ENCODE measurements at places on chromosomes 16 and 17.

DNA sequence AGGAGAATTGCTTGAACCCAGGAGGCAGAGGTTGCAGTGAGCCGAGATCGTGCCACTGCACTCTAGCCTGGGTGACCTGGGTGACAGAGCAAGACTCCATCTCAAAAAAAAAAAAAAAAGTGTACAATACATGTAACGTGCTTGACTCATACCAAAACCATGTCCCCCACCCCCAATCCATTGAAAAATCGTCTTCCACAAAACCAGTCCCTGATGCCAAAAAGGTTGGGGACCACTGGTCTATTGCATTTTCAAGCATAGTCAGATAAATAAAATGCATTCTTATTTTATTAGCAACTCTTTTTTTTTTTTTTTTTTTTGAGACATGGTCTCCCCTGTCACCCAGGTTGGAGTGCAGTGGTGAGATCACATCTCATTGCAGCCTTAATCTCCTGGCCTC is 52.1 kb downstream of the COPRS start:
- no peak for DNase-seq

DNA sequence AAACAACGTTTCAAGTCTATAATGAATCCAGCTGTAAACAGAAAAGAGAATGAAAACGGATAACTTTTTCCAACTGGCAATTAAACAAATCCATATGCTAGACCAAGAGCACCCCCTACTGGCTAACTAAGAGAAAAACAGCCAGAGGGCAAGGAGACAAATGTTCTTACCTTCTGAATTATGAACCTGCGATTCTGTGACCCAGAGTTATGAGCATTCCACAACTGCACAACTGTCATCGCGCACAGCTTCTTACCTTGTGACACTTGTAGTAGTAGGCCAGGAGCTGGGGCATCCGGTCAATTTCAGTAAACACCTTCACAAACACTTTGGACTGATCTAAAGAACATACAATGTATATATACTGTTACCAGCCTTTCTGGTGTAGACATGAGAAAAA is 18.6 kb downstream of the COG7 start:
- DNase-seq, result peak; percentile 53

DNA sequence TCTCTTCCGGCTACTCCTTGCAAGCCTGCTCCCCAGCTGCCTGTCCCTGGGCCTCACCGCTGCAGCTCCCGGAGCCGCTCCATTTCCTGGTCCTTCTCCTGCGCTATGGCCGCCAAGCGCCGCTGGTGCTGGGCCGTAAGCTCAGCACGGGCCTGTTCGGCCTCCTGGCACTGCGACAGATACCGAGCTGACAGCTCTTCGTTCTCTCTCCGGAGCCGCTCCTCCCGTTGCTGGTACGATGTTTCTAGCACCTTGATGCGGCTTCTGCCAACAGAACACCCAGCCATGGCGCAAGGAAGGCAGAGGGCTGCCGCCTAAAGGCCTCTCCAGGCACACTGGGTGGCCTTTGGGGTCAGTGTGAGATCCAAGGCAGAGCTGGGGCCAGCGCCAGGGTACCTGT is 14.9 kb upstream of the MRPL38 start:
- DNase-seq, result no peak

DNA sequence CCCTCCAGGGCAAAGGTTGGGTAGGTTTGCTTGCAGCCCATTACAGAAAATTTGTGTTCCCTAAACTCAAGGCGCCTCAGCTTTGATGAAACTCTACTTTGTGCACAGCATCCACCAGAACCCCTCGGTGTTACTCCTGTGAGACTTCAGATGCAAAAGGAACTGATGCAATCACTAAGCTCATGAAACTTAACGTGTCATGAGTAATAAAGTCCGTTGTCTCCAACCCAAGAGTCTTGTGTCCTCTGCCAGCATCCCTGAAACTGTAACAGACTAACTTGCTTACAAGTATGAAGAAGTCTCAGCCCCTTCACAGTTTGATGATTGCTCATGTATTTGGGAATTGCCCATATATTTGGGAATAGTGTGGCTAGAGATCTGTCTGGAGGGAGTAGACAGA is 74.8 kb upstream of the MARCHF10 start:
- DNase-seq, result no peak

DNA sequence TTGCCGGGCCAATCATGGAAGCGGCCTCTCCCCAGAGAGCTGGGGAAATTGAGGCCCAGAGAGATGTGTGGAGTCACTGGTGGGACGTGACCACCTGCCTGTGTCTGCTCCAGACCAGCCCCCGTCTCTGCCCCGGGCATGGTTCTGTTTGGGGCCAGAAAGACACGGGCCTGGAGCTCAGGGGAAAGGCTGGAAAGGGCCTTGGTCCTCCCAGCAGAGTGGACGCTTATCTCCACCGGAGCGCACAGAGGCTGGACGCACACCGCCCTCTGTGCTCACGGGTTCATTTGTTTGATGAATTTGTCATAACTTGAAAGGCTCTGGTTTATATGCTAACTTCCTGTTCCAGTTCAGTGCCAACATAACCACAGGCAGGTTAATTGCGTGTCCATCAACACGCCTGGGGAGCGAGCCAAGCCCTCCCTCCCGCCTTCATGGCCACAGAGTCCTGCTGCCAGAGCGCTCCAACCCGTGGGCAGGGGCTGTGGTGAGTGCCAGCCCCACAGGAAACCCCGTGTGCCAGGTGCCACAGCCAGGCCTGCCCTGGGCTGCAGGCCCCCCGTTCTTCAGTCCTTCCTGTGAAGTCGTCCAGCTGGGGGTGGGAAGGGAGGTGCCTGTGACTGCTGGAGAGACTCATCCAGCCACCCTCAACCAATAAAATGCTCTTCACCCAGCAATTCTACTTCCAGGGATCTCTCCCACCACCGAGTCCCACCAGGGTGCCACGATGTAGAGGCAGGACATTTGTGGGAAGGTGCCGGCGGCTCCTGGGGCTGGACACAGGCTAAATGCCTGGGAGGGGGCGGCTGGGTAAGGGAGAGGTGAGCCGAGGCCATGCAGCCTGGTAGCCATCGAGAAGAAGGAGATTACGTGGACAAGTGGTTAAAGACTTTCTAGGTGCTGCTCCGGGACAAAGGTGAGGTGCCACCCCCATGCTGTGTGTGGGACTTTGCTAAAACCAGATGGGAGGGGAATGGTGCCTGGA is 29.4 kb upstream of the BAHCC1 start:
- peak; percentile 19 for DNase-seq

- DNase-seq, result no peak
These were observed 284.8 kb upstream of the MAF start for GRCh38 chr16:79885320-79885719.

DNA sequence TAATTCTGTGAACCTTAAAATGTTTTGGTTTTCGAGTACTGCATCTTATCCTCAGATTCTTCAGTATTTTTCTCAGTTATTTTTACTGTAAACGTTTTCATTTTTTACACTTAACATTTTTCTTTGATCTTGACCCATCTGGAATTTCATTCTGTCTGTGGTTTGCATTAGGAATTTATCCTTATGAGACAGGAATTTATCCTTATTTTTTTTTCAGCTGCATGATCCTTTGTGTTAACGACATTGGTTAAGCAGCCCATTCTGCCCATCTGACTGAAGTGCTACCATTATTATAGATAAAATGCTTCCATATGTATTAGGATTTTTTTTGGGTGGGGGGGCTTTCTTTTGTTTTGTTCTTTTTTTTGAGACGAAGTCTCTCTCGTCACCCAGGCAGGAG is 41.0 kb downstream of the SNX29 start:
- DNase-seq, result no peak

- no peak for DNase-seq
These were observed 31.0 kb downstream of the MMP15 start for GRCh38 chr16:58056580-58056979.

- no peak for DNase-seq
These were observed 82.4 kb upstream of the TOX3 start for GRCh38 chr16:52629296-52629695.

GRCh38 chr17:50424246-50424995 is 1.6 kb upstream of the ACSF2 start:
- DNase-seq, result no peak

GRCh38 chr16:55711959-55712876 is 56.4 kb downstream of the SLC6A2 start:
- DNase-seq, result peak; percentile 44

GRCh38 chr17:49514071-49514721 is 19.1 kb downstream of the NGFR start:
- no peak for DNase-seq

DNA sequence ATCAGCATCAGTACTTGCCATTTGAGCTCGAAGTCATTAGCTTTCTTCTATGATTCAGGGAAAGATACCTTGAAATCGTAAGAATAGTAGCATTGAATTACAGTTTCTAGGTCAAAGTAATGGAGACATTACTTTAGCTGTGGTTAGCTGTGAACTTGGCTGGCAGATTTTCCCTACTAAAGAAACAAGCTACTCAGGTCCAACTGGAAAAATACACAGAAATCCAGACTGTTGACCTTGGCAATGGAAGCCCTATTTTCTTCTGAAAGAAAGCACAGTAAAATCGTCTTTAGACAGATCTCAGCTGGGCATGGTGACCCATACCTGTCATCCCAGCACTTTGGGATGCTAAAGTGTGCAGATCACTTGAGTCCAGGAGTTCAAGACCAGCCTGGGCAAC is 13.4 kb upstream of the DNAJA2 start:
- no peak for DNase-seq

DNA sequence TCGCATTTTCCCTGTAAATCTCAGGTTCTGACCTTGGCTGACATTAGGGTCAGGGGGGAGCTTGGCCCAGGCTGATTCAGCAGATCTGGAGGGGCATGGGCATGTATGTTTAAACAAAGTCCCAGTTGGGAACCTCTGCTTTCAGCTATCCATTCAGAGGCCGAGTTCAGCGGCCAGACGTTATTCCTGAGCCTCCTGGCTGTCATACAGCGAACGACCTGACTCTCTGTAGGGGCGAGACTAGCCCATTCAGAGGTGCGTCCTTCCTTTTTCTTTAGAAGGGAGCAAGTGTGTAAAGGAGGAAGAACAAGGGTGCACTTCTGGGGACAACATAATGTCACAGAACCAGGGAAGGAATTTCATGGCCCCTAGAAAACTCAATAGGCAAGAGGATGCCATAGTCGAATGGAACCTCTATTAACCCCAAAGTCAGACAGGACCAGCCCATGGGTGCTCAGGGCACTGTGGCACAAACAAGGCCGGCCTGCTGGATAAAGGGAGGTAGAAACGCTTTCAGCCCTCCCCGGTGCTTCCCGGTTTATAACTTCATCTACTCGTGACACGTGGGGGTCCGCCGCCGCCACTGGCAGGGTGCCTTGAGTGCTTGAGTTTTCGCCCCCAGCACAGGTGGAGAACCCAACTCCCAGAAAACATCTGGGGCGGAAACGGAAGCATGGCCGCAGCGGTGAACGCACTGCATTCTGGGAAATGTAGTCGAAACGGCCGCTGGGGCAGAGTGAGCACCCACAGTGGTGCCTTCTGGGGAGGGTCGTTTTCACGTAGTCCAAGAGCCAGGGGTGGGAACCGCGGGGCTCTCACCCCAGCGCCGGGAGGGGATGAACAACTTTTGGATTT is 33.2 kb upstream of the PLCG2 start:
- peak; percentile 74 for DNase-seq

GRCh38 chr17:9646546-9646885 is 1.2 kb downstream of the USP43 start:
- DNase-seq, result no peak

- no peak for DNase-seq
These were observed 9.3 kb downstream of the HEXIM2 start for GRCh38 chr17:45170931-45171337.

- DNase-seq, result no peak
These were observed 97.4 kb downstream of the VAT1L start for GRCh38 chr16:77885571-77886295.

DNA sequence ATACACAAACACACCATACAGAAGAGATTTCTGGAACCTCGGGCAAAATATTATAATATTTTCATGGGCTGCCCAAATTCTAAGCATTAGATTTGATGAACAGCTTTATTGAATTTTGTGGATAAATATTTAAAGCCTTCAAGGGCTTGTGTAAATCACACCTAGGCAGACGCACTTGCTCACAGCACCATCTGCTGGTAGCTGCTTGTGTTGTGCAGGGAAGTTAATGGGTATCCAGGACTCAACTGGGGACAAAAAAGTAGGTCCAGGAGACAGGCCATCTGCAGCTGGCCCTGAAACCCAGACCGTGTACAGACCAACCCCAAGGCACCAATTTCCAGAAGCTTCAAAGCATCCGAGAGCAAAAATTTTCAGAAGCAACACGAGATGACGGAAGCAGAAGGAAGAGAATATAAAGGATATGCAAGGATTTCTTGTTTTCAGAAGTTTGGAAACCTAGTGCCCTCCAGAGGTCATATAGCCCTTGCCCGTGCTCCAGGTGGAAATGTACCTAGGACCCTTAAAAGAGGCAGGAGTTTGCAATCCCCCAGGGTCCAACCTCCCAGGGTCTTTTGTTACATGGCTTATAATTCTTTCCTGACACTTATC is 140.0 kb downstream of the CHD9NB start:
- DNase-seq, result no peak

- peak; percentile 48 for DNase-seq
These were observed 4.1 kb upstream of the C1QTNF1 start for GRCh38 chr17:79019632-79020584.

GRCh38 chr17:32241640-32242039 is 24.0 kb upstream of the RHBDL3 start:
- no peak for DNase-seq

- DNase-seq, result no peak
These were observed 10.1 kb upstream of the ACSM3 start for GRCh38 chr16:20753727-20754126.

- DNase-seq, result no peak
These were observed 27.4 kb downstream of the RAB11FIP4 start for GRCh38 chr17:31418773-31419350.

DNA sequence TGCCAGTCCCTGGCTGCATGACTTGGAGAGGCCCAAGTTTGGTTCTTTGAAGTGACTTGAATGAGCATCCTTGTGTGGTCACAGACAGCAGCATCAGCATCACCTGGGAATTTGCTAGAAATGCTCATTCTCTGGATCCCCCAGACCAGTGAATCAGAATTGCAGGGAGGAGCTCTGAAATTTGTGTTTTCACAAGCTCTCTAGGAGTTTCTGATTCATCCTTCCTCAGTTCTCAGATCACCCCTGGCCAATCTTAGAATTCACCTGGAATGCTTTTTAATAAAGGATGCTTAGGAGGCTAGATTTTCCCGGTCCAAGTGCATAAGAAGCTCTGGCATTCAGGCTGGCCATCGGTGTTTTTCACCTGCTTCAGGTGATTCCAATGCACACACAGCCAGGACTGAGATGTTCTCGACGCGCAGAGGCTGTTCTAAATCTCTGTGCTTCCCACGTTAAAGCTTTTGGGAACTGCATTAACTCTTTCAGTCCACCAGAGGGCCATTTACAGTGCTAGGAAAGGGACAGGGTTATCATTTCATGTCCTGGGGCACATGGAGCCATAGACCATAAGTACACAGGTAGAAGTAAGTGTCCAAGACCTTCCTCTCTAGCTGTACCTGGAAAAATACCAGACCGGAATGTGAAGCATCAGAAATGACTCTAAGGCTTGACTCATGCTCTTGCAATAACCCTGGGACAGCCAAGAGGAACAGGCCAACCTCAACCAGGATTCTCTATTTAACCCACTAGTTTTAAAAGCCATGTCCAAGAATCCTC is 85.7 kb upstream of the XYLT1 start:
- no peak for DNase-seq

- no peak for DNase-seq
These were observed 81.2 kb downstream of the USP22 start for GRCh38 chr17:20961586-20961985.

GRCh38 chr17:66737524-66737923 is 97.4 kb upstream of the CACNG5 start:
- DNase-seq, result no peak
